G401 (cell line): ENCODE measurements at places on chromosomes 3 and 15. TPM values are rescaled to one million over a fixed set of nuclear protein-coding genes. Genes with fewer than 3 reads are reported as not detected.

DNA sequence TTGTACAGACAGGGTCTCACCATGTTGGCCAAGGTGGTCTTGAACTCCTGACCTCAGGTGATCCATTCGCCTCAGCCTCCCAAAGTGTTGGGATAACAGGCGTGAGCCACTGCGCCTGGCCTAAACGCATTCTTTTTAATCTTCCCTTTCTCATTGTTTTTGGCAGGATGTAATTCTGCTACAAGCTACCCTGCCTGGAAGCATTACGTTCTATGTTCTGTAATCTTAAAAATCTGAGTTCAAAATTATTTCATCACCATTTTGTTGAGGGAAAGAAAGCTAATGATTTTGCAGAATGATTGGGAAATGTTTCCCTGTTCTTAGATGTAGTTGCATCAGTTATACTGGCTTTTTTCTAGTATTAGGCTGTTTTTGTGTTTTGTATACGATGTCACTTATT lies 71.5 kb downstream of the RGMA start:
- DNase-seq = no peak

- DNase-seq = peak; percentile 89
These were observed 19.6 kb upstream of the TASOR start for GRCh38 chr3:56702490-56703315.

- no peak for DNase-seq
These were observed 270.8 kb downstream of the OPA1 start for GRCh38 chr3:193863657-193864357.

GRCh38 chr15:29530966-29531365 lies 261.3 kb upstream of the NSMCE3 start:
- DNase-seq = no peak

DNA sequence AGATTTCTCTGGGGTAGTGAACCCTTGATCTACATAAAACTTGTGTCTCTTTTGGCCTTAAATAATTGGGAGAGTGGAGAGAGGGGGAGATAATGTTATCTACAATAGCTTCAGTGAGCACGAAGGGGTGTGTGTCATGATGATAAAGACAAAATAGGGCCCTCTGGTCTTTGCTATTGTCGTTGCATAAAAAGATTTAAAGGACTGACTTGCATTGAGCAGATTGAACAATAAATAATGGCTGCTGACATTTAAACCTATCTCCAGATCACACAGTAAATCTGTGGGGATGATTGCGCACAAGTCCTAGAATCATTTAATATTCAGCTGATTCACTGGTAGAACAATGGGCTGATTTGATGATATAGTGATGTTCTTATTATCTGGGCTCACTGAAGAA lies 71.3 kb upstream of the GAP43 start:
- DNase-seq = no peak

GRCh38 chr3:78846718-78847117 lies 921.1 kb downstream of the ROBO1 start:
- DNase-seq = no peak

GRCh38 chr3:8733332-8734094 lies at the start of gene CAV3:
CAV3 (plus strand) TSS chr3:8733802; CDS start chr3:8733877, 75 bp downstream.
- no peak for DNase-seq

Gene SLC22A13
- total RNA-seq = not detected in 2 replicates

Gene IL1RAP
- not detected in 2 replicates for total RNA-seq

Gene CYP8B1
- total RNA-seq = not detected in 2 replicates
